ENCODE measurements at places on chromosomes 11 and 22. TPM values are rescaled to one million over a fixed set of nuclear protein-coding genes. Genes with fewer than 3 reads are reported as not detected.

DNA sequence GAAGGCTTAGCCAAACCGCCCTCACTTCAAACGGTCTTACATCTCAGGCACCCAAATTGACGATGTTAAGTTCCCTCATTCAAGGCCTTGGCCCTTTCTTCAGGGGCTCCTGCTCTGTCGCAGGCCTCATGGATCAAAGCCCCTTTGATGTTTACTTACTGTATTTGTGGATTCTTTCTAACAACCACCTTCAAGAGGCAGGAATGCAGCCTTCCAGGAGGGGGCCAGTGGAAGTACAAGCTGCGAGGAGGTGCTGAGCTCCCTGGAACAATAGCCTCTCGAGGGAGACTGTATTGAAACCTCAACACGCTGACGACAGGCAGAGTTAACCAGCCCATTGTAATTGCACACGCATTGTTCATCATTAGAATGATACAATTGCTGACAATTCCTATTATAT, 209.1 kb downstream of the ST3GAL4 start:
- no peaks in the 10 kb centered on the region for H3K27me3 ChIP-seq
- no peaks in the 10 kb centered on the region for H3K36me3 ChIP-seq
- no peak overlapping the region for H3K4me3 ChIP-seq
- H3K4me1 ChIP-seq = no peaks in the 10 kb centered on the region
- no peak for DNase-seq
- no peak overlapping the region for H3K27ac ChIP-seq

DNA sequence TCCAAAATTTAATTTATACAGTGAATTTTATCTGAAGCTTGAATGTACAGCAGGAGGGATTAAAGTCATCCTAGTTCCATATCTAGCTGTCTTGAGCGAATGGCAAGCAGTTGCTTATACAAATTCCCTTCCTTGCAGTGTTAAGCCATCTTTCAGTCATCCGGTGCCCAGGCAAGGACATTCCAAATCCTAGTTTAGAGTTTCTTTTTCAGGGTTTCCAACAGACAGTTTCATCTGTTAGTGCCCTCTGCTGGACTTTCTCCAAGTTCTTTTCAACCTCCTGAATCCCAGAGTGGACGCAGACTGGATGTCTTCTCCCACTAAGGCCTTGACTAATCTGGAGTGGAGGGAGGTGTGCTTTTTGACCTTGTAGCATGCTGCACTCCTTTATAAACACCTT, 45.4 kb downstream of the GRAMD1B start:
- no peaks in the 10 kb centered on the region for H3K4me1 ChIP-seq
- DNase-seq = no peak
- H3K36me3 ChIP-seq = no peaks in the 10 kb centered on the region
- H3K27ac ChIP-seq = no peak overlapping the region
- no peaks in the 10 kb centered on the region for H3K27me3 ChIP-seq

GRCh38 chr22:30045494-30045887, 34.8 kb upstream of the HORMAD2 start:
- H3K4me1 ChIP-seq = no peaks in the 10 kb centered on the region
- DNase-seq = no peak
- no peaks in the 10 kb centered on the region for H3K27me3 ChIP-seq
- H3K4me3 ChIP-seq = no peak overlapping the region

DNA sequence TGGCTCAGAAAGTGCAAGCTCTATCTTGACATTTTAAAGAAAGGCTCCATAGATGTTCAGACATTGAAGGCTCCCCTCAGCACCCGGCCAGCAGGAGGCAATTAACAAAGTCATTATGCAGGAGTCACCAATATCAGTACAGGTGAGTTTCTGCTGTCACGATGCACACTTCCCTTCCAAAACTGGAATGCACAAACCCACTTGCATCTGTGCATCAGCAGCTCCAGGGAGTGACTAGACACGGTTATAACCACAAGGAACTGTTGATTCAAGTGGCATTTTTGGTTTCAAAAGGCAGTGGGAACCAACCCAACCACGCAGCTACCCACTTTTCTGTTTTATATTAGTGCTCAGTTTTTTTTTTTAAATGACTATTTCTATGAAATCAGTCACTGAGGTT, 293.9 kb upstream of the NARS2 start:
- no peaks in the 10 kb centered on the region for H3K27me3 ChIP-seq
- DNase-seq = no peak
- H3K36me3 ChIP-seq = no peaks in the 10 kb centered on the region
- no peak overlapping the region for H3K4me3 ChIP-seq
- no peaks in the 10 kb centered on the region for H3K4me1 ChIP-seq
- H3K27ac ChIP-seq = no peak overlapping the region

DNA sequence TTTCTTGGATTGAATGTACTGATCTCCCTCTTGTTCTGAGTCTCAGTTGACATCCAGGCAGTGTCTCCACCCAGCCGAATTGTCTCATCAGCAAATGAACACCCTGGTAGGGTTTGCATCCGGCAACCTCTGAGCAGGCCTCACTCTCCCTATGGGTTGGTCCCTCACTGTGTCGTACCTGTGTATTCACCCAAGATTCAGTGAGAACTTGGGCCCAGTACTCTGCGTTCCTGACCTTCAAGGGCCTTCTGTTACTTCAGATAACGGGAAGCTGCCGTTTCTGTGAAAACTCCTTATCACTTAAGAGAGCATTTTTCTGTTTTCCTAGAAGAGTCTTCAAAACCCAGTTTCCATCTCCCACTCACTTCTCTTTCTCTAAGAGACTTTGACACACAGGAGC, 915.6 kb downstream of the TBC1D22A start:
- peaks cover 5% of the 10 kb centered on the region for H3K27me3 ChIP-seq
- H3K27ac ChIP-seq = no peak overlapping the region
- no peaks in the 10 kb centered on the region for H3K4me1 ChIP-seq
- no peak for DNase-seq

GRCh38 chr11:27427183-27427980, 45.2 kb downstream of the LGR4 start:
- no peaks in the 10 kb centered on the region for H3K36me3 ChIP-seq
- no peaks in the 10 kb centered on the region for H3K27me3 ChIP-seq
- no peak for DNase-seq
- H3K27ac ChIP-seq = no peak overlapping the region
- no peak overlapping the region for H3K4me3 ChIP-seq
- no peaks in the 10 kb centered on the region for H3K4me1 ChIP-seq

DNA sequence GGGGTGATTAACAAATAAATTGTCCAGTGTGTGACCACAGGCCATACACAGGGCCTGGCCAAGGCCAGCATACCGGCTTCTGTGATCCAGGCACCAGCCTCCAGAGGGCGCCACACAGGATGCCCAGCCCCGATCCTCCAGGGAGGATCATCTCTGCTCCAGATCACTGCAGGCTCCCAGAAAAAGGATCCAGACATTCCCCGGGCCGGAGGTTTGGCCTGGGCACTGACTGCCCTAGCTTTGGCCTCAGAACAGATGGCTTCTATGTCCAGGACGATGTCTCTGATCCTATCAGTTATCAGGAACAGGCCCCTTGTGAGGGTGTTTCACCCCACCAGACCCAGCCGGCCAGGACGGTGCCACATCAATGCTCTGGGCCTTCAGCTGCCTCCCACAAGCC, 74.5 kb upstream of the LMO1 start:
- no peak overlapping the region for H3K27ac ChIP-seq
- peaks cover 4% of the 10 kb centered on the region for H3K4me1 ChIP-seq

GRCh38 chr11:119380160-119380826, 1.2 kb downstream of the USP2 start:
- H3K4me3 ChIP-seq = no peak overlapping the region
- H3K36me3 ChIP-seq = no peaks in the 10 kb centered on the region
- H3K4me1 ChIP-seq = peaks cover 28% of the 10 kb centered on the region
- H3K27ac ChIP-seq = no peak overlapping the region

DNA sequence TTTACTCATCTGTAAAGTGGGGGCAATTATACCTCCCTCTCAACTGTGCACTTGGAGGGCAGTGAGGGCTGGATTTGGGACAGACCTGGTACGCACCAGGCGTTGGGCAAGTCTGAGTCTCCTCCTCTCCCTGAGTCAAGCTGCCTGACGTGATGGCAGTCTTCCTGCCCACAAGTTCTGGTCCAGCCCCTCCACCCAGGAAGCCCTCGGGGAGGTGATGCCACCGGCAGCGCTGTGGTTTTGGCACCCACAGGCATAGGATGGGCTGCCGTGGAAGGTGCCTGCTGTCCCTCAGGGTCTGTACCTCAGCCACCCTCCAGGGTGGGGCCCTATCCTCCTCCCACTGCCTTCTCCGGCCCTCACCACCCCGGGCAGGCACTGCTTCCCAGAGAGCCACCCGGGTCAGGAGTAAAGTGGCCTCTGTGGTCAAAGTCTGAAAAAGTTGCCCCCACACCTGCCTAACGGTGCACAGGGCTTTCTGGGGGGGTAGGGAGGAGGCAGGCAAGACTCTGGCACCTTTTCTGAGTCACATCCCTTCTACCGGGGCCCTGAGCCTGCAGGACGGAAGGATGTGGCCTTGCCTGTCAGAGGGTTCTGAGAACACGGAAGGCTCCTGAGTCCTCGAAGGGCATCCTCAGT, 6.5 kb upstream of the APOBEC3H start:
- H3K4me1 ChIP-seq = no peaks in the 10 kb centered on the region
- peak overlapping the region; percentile 33 for H3K27ac ChIP-seq
- H3K27me3 ChIP-seq = no peaks in the 10 kb centered on the region
- no peaks in the 10 kb centered on the region for H3K36me3 ChIP-seq

- H3K4me3 ChIP-seq = no peak overlapping the region
- DNase-seq = peak; percentile 90
- H3K27ac ChIP-seq = peak overlapping the region; percentile 75
- no peaks in the 10 kb centered on the region for H3K27me3 ChIP-seq
Observed at GRCh38 chr11:126113515-126113957, 50.9 kb upstream of the CDON start.

DNA sequence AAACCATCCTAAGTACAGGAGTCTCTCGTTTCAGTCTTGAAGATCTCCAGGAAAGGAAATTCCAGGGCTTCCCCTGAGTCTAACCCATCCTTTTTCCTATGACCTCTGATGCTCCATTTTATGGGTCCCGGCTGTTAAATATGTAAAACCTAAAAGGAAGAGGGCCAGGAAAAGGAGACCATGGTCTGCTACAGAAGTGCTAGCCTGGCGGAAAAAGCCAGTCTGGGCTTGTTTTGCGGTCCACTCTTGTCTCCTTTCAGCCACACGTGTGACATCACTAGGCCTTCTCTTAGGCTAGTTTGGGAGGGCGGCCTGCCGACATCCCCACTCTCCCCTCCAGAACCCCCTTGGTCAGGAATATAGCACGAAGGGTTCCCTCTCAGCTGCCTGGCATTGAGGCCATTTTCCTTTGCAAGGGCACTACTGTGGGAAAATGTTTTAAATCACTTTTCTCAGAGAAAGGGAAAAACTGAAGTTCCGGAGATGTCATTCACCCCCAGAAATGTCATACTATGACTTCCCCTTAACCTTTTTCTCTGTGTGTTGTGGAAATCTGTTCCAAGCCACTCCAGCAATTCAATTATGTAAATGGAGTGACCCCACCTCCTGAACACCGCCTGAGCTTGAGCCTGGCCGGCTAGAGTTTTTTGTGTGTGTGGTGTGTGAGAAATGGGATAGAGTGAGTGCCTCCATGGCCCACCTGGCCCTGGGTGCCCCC, 86.9 kb downstream of the UBASH3B start:
- peaks cover 34% of the 10 kb centered on the region for H3K4me1 ChIP-seq
- H3K36me3 ChIP-seq = no peaks in the 10 kb centered on the region
- peak overlapping the region; percentile 66 for H3K27ac ChIP-seq
- no peak for DNase-seq
- no peak overlapping the region for H3K4me3 ChIP-seq
- no peaks in the 10 kb centered on the region for H3K27me3 ChIP-seq

- no peaks in the 10 kb centered on the region for H3K36me3 ChIP-seq
- DNase-seq = no peak
- H3K4me1 ChIP-seq = no peaks in the 10 kb centered on the region
- H3K27me3 ChIP-seq = peaks cover 8% of the 10 kb centered on the region
- no peak overlapping the region for H3K27ac ChIP-seq
Observed at GRCh38 chr11:124612567-124613246, 1.5 kb downstream of the PANX3 start.

DNA sequence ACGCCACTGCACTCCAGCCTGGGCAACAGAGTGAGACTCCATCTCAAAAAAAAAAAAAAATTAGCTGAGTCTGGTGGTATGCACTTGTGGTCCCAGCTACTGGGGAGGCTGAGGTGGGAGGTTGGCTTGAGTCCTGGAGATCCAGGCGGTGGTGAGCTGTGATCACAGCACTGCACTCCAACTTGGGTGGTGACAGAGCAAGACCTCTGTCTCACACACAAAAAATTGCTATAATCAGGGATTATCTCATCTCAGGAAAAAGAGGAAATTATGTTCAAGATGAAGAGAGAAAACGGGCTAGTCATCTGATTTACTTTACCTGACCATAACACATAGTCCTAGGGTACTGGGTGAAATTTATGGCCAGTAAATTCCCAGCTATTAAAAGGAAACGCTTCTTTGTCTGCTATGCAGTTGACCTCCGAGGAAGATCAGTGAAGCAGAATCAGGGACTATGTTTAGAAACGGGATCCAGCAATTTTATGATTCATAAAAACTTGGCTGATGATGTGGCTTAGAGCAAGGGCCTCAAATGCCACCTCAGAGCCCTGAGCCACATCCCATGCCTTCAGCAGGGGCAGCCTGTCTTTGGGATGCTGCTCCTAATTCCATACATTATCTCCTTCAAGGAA, 386.2 kb downstream of the NTM start:
- H3K36me3 ChIP-seq = no peaks in the 10 kb centered on the region
- no peak for DNase-seq
- no peak overlapping the region for H3K27ac ChIP-seq
- H3K27me3 ChIP-seq = no peaks in the 10 kb centered on the region
- no peaks in the 10 kb centered on the region for H3K4me1 ChIP-seq

DNA sequence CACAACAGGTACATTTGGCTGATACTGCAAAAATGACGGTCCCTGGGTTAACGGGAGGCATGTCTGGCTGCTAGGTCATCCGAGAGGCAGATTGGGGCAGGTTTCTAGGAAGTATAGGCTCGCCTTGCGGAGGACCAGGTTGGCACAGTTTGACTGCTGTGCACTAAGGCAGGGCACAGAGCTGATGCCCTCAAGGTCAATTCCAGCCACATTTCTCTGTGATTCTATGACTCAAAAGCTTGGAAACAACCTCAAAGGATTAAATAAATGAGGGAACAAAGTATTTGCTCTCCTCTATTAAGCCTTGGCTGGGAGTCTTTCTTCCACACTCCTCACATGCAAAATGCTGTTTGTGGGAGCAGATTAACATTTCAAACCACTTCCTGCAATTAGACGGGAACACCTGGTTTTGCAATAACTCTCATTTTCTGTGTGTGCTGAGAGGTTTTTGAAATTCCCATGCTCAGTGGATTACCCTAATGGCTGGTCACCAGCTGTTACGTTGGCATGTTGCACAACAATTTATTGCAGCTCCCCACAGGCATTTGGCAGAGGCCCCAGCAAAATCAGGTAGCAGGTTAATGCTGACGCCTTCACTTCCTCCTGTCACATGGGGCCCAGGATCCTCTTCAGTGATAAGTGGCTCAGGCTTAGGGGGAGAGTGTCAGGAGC, 61.0 kb upstream of the PLET1 start:
- H3K27me3 ChIP-seq = no peaks in the 10 kb centered on the region
- peaks cover 33% of the 10 kb centered on the region for H3K4me1 ChIP-seq
- H3K27ac ChIP-seq = peak overlapping the region; percentile 67
- no peak overlapping the region for H3K4me3 ChIP-seq
- H3K36me3 ChIP-seq = no peaks in the 10 kb centered on the region
- DNase-seq = peak; percentile 85

- no peak overlapping the region for H3K27ac ChIP-seq
- no peaks in the 10 kb centered on the region for H3K36me3 ChIP-seq
- no peaks in the 10 kb centered on the region for H3K4me1 ChIP-seq
- H3K27me3 ChIP-seq = peaks cover 6% of the 10 kb centered on the region
Observed at GRCh38 chr22:49720279-49720959, 107.3 kb downstream of the BRD1 start.

ABCC8 gene
- 4.7 TPM for total RNA-seq

C11orf87 gene
- 0.35 TPM for total RNA-seq

TCP11L1 gene
- 15.7 TPM for total RNA-seq

PARVA gene
- total RNA-seq = 84.0 TPM

THRSP gene
- total RNA-seq = not detected

PLET1 gene
- total RNA-seq = not detected

NAA40 gene
- total RNA-seq = 15.7 TPM

FAM227A gene
- 0.98 TPM for total RNA-seq

Data from upper lobe of right lung (tissue), 1 donor.